ENCODE measurements at places on chromosomes 12 and 14.

- no peak for DNase-seq
Measured at GRCh38 chr12:43169115-43169681, 382.8 kb downstream of the ADAMTS20 start.

GRCh38 chr14:101501341-101501740 lies 60.0 kb upstream of the DIO3 start:
- DNase-seq: peak; percentile 5

DNA sequence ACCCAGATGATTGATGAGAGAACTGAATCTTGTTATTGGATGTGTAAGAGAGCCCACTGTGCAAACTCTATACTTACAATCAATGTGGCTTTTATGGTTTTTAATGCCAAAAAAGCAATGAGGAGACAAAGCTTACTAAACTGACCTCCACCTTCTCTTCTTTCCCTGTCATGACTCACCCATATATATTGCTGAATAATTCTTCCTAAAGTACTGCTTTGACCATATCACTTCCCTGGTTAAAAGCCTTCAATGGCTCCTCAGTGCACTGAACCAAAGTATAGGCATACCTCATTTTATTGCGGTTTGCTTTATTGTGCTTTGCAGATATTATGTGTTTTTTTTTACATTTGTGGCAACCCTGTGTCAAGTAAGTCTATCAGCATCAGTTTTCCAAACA lies 138.4 kb upstream of the PELI2 start:
- DNase-seq: no peak

GRCh38 chr12:23581913-23582312 lies 367.6 kb downstream of the SOX5 start:
- DNase-seq: no peak

DNA sequence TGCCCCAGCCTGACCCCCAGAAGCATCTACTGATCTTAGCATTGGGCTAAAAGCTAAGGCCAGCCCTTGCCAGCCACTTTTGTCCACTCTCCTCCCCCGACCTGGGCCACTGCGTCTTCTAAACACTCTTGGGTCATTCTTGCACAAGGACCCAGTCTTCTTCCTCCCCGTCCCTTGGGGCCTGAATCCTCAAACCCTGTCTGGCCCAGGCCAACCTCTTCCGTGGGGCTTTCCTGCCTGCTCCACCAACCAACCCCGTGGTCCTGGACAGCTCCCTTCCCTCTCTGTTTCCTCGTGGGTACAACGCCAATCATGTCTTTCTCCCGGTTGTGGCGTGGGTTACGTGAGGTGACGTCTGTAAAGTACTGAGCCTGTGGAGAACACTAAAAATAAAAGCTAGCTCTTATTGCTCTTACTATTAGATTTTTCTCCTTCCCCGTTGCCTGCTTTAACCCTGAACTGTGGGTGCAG lies 21.5 kb downstream of the FAM222A start:
- no peak for DNase-seq

All from NCI-H2171 treated with DMSO at 0.1 percent for 48 hours (cell line).